ENCODE measurements at places on chromosomes 11 and 22. TPM values are rescaled to one million over a fixed set of nuclear protein-coding genes. Genes with fewer than 3 reads are reported as not detected.

TUG1 gene
- 39.1 TPM for total RNA-seq

MYBPC3 gene
- total RNA-seq: 1.6 TPM

RASD2 gene
- 1.0 TPM for total RNA-seq

IGLL1 gene
- not detected for total RNA-seq

MYOD1 gene
- total RNA-seq: 22.4 TPM

NDUFV1 gene
- total RNA-seq: 178 TPM

CCDC15 gene
- total RNA-seq: 2.6 TPM

CST6 gene
- total RNA-seq: not detected

H19 gene
- 27,241 TPM for total RNA-seq

Measured in skeletal muscle tissue (tissue), 5 donors.